AG08395 (cell line): ENCODE measurements at places on chromosomes 4 and X.
A peak's percentile ranks its signal among the peaks of the same experiment; 100 is the strongest.

DNA sequence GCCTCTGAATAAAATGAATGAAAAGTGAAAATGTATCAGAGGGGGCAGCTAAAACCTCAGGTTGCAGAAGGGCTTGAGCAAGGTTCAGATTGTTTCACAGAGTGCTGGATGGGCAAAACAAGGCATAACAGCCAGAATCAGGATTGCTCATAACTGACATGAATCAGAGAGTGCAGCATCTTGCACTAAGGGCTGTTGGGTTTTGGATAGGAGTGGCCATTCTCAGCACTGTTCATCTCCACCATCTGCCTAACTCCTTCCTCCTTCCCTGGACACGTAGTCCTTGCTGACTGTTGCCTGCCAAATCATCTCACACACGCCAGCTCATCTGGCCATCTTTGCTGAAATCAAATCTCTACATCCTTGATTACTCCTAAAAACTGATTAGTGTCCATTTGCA is 75.3 kb upstream of the C1QTNF7 start:
- peak; percentile 41 for DNase-seq

DNA sequence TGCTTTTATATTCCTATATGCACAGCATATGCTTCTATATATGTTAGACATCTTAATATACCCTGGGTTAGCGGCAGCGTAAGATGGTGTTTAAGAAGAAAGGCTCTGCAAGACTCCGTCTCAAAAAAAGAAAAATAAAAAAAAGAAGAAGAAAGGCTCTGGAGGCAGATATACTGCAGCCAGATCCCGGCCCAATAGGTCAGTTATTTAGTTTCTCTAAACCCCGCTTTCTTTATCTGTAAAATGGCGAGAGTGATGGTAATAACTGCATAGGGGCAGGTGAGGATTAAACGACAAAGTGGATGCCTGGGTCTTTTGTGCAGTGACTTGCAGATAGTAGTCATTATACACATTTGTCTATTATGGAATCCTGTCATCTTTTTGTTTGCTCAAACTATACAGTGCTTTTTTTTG is 115.2 kb downstream of the NAA11 start:
- DNase-seq, result no peak

DNA sequence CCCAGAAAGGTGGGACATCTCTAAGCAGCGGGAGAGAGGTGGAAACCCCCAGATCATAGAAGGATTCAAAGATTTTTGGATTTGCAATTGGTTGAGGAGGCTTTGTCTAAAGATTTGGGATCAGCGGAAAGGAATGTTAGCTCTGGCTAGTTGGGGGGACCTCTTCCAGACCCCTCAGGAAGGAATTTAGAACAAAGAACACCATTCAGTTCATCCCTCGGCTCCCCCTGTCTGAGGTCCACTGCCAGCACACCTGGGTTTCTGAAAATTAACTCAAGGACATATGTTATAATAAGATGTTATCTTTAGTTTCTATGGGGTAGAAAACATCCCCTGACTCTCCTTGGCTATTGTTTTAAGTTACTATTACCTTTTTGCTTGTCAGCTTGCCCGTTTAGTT is 163.6 kb downstream of the CEP135 start:
- no peak for DNase-seq

DNA sequence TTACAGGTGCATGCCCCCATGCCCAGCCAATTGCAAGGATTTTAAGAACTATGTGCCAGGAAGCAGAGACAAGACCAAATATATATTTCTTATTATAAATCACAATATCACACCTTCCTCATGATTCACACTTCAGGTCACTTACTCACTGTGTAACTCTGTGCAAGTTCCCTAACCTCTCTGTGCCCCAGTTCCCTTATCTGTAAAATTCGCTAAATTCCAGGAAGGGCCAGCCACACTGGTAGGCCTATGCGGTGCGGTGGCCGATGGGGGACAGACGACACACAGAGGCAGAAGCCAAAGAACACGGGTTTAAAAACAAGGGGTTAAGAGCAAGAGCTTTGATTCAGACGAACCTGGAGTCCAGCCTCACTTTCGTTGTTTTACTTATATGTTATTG is 2.8 kb downstream of the TRIM2 start:
- no peak for DNase-seq
